OCI-LY7 (cell line): ENCODE measurements at places on chromosomes 12 and 14.

GRCh38 chr12:75997658-75998057 is 33.9 kb downstream of the PHLDA1 start:
- DNase-seq = no peak

DNA sequence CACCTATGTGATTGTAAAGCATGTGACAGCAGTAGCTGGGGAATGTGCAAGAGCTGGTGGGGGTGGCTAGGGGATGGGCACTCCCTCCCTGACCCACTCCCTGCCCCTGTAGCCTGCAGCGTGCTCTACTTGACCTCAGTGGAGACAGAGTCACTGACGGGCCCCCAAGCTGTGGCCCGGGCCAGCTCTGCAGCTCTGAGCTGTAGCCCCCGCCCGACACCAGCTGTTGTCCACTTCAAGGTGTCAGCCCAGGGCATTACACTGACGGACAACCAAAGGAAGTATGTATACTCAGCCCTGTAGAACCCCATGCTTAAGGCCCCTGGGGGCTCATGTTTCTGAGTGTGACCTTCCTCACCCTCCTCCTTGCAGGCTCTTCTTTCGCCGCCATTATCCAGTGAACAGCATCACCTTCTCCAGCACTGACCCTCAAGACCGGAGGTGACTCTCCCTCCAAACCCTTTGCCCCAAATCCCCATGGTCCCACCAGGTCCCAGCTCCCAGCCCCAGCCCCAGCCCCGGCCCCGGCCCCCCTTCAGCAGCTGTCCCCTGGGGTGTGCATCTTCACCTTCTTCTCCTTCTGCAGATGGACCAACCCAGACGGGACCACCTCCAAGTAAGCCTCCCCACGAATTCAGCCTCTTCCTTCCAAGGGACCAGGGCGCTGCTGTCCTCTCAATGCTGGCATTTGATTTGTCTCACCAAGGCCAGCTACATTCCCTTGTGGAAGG is 13.3 kb downstream of the TNS2 start:
- DNase-seq = no peak

DNA sequence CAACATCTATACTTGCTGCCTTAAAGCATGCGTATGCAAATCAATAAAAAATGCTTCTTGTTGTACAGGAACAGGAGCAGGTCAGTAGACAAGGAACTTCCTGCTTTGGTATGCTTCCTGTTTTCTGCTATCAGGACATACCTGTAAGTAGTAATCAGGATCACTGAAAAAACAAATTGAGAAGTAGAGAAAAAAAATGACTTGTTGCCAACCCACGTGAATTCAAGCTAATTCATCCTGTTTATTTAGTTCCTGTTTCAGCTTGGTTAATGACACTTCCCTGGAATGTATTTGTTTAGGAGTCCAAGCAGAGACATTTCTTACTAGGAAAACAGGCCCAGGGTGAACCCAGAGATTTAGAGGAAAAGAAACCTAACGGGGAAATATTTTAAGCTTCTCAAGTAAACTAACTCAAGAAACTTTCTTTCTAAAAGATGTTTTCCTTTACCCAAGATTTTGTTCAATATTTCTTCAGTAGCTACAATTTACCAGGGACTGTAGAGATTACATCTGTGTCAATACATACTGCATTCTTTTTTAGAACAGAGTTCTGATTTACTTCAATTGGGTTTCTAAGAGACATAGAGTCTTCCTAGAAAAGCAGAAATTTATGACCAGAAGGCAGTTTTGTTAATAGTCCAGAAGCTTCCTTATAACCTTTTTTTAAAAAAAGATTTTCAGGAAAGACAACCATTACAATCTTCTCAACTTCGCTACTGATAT is 124.2 kb downstream of the PAWR start:
- peak; percentile 24 for DNase-seq

DNA sequence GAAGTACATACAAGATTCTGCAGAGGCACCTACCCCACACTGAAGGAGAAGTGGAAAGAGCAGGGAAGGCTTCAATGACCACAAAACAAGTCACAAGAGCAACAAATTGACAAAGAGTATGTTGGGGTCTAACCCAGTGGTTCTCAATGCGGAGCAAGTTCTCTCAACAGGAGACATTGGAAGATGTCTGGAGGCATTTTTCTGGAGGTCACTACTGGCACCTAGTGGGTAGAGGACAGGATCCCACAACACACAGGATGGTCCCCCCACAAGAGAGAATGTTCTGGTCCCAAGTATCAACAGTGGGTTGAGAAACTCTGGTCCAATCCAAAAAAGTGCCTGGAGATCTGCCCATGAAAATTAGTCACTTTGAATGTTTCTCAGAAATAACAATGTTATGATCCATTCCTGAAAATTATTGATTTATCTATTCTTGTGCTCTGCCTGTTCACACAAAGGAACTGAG is 3.4 kb downstream of the SSH1 start:
- DNase-seq = no peak

DNA sequence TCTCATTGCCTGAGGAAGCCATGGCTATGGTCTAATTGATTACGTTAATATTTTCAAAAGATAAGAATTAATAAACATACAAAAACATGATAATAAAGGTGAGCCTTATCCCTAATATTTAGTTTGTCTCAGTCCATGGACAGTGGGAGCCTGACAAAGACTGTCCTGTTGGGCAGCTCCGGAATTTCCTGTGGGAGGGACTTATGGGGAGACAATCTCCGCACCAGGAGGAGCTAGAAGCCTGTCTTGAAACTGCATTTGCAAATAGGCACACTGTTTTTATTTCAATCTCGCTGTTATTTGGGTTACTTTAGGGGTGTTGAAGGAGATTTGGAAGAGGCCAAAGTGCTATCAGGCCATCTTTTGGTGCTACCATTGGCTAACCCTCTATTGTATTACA is 50.8 kb upstream of the ZDHHC17 start:
- no peak for DNase-seq

- DNase-seq = no peak
These were observed 3.9 kb downstream of the GPHN start for GRCh38 chr14:66511849-66512248.

DNA sequence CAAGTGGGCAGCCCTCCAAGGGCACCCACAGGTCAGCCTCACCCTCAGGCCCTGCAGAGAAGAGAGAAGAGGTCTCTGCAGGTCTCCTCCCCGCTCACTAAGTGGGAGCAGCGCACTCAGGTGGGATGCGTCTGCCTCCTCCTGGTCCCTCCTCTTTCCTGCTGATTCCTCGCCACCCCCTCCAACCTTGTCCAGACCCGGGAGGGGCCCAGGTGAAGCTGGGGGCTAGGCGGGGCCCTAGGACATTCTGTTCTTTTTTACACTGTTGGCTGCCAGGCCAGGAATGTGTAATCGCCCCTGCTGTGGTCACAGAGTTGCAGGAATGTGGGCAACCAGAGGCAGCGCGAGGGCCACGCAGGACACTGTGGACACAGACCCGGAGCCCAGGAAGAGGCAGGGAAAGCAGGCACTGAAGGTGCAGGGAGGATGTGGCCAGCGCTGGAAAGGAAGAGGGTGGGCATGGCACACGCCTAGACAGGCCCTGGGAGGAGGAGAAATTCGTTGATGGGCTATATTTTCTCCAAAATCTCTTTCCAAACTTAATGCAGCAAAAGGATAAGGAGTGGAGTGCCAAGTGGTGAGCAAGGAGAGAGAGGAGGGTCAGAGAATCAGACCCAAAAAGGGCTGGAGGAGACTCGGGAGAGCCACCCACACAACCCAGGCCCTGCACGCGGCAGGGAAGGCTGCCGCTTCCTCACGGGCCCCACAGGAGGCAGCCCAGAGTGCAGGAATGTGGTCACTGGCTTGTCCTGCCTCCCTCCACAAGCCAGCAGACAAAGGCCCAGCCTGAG is 911 bp upstream of the SCNN1A start:
- DNase-seq = no peak

- DNase-seq = no peak
These were observed 130.3 kb upstream of the RBM19 start for GRCh38 chr12:114096461-114096860.

GRCh38 chr14:55705651-55706364 is 125.8 kb downstream of the KTN1 start:
- DNase-seq = no peak

DNA sequence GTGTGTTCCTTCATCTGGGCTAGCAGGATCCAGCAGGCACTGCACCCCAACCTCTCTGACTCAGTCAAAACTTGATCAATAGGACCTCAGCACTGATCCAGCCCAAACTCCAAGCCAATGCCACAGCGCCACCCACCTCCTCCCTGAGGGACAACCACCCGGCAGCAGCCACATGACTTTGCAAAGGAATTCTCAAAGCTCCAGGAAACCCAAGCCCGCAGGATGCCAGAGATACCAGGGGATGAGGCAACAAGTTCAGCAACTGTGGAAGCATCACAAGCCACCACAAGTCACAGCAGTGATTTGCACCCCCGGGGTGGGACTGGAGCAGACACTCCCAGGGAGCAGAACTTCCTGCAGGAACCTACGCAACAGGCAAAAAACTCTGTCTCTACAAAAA is 37.3 kb downstream of the ACTN1 start:
- no peak for DNase-seq

DNA sequence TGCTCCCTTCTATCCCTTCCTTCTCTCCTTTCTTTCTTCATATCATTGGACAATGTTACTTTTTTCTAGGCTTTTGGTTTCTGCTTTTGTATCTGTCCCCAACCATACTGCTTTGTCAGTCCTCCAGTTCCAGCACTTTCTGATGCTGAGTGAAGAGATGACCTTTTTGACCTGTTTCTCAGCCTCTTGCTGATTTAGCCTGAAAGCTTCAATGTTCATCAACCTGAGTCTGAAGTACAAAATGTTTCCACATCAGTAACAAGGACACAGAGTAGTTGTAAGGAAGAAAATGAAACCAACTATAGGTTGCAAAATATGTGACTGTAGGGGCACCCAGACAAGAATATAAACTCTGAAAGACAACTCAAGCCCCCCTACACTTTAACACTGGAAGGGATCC is 25.2 kb upstream of the AKAP6 start:
- no peak for DNase-seq

DNA sequence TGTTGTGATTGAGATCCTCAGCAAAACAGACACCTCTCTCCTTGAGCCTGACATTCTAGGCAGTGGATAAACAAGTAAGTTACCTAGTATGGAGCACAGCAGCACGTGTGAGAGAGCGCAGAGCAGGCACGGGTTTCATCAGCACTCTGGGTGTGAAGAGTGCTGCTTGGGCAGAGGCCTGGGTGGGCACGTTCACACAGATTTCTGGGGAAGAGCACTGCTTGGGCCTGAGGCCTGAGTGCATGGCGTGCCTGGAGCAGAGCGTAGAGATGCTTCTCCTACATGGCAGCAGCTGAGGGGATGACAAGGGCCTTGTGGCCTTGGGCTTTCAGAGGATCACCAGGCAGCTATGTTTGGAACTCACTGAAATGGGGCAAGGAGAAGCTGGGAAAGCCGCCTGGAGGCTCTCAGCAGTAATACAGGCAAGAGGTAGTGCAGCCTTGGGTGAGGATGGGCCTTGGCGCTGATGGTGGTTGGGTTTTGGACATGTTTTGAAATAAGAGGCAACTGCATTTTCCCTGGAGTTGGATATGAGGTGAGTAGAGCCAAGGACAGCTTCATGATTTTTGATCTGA is 17.6 kb downstream of the CKB start:
- DNase-seq = no peak

DNA sequence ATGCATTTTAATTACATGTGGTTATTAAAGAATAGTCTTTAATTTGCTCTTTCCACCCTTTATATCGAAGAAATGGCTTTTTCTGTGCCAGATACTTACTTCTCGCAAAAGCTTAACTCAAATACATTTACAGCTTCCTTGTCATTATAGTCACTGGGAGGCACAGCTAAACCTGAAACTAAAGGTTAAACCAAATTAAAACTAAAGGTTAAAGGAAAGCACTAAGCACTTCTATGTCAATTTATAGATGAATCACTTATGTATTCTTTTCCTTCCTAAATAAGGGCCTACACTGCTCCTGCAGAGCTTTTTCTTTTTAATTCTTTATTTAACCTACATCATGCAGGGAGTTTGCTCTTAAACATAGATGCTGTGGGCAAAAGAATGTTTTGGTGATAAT is 9.1 kb downstream of the C14orf93 start:
- DNase-seq = no peak

DNA sequence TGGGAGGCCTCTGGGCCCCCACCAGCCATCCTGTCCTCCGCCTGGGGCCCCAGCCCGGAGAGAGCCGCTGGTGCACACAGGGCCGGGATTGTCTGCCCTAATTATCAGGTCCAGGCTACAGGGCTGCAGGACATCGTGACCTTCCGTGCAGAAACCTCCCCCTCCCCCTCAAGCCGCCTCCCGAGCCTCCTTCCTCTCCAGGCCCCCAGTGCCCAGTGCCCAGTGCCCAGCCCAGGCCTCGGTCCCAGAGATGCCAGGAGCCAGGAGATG is 729 bp upstream of the GAPDH start:
- no peak for DNase-seq

DNA sequence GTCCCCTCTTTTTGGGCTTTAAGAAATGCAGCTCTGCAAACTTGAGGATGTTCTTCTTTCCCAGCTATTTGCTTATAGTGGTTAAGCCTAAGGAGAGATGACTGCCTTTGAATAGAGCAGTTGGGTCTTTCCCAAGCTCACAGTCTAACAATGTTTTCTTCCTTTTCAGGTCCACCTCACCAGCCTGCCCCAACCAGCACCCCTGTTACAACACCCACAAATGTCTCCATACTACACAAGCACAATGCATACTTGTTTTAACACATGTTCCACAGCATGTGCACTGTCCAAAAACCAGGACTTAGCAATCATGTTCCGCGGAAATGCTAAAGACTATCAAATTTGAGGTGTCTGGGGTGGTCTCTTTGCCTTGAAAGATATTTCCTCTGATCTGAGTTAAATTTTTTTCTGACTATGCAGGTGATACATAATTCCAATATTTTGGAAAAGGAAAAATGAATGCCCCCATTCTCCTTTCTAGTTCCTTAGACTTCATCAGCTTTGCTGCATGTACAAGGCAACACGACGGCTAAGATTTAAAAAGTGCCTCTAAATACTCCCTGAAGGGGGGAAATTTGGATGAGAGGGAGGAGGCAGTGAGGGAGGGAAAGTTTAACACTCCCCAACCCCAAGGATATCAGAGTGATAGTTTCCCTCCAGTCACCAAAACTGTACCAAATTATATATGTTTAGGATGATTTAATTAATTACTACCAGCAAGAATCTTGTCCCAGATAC is 6.6 kb upstream of the HOXC13 start:
- no peak for DNase-seq

- no peak for DNase-seq
These were observed 55.6 kb downstream of the NT5DC3 start for GRCh38 chr12:103785243-103786031.
